NCI-H345 (cell line): ENCODE measurements at places on chromosomes 1 and 21.

- no peak for DNase-seq
Measured at GRCh38 chr1:51433269-51433971, 85.6 kb downstream of the EPS15 start.

DNA sequence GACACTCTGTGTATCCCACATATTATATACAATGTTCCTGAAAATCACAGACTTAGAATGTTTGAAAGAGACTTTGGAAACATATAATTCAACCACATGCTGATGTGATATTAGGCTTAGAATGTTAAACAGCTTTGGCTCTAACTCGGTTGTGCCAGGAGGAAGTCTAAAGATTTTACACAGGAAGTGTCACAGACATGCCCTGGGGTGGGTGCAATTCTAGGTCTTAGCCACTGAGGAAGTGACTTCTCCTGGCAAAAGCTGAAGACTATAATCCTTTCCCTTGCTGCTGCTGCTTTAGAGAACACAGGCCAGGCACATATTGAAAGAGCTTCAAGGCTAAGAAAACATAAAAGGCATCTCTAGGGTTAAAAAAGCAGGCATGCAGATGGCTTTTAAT is 51.0 kb downstream of the RPL5 start:
- DNase-seq: no peak

DNA sequence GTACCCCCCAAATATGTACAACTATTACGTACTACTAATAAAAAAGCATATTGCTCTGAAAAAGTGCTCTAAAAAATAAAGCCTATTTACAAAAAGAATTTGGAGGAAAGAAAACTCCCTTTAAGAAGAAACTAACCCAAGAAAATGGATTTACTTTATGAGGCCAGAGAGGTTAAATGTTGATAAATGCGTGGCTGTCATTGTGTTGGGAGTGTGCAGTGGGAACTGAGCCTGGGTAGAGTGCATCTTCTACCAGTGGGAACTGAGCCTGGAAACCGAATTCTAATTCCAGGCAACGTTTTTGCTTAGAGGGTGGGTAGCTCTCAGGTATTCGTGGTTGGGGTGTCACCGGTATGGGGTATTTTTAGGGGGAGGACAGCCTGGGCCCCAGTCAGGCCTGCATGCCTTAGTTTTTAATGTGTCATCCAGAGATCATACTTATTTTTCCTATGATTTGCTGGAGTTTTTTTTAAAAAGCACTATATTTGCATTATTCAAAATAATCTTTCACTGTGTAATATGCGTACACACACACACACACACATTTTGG is 24.1 kb upstream of the RNF187 start:
- no peak for DNase-seq

DNA sequence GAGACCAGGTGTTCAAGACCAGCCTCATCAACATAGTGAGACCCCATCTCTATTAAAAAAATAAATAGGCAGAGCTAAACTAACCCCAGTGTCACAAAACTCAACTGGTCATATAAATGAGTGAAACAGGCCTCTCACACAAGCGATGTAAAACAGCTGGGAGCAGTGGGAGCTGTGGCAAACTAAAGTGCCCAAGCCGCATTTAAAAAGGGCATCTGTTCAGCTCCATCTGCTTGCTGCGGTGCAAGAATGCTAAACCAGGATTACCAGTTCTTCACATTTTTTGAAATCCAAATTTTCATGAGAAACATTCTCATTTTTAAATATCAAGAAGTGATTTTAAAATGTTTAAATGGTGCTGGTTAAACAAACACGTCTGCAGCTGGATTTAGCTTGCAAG is 50.0 kb upstream of the WNT2B start:
- DNase-seq: no peak

- no peak for DNase-seq
Measured at GRCh38 chr1:223445402-223445801, 52.2 kb downstream of the CCDC185 start.

DNA sequence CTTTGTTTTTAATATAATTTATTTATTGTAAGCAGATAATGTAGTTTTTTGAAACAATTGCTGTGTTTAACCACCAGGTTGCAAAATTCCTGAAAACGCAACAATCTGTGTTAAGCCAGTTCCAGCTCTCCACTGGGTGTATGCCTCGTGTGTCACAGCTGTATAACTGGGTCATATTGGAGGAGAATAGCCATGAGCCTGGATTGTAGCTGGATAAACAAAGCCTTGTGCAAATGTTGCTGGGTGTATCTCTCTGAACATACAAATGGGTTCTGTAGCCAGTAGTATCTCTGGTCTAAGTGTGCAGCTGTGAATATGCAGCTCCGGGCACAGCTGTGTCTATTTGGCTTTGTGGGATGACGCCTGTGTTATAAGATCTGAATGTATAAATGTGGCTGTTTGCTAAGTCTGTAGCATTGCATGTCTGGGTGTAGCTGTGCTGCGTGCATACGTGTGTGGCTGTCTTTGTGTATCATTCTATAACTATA is 2.8 kb downstream of the TCEA3 start:
- DNase-seq: no peak

DNA sequence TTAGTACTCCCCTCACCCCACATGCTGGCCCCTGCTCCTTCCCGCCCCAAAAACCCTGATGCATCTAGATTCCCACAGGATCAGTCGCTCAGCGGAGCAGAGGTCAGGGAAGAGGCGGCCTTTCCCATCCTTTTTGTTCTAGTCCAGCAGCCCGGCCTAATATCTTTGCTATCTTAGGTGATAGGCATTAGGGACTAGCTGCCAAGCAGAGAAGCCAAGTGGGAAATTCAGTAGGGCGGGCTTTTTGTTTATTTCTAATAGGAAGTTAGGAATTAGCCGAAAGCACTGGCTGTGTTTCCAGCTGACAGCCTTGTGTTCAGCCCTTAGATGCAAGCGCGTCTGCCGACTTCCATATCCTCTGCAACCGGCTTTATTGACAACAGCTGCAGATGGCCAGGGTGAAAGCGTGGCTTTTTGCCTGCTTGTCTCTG is 59.0 kb upstream of the BCAR3 start:
- DNase-seq: no peak

DNA sequence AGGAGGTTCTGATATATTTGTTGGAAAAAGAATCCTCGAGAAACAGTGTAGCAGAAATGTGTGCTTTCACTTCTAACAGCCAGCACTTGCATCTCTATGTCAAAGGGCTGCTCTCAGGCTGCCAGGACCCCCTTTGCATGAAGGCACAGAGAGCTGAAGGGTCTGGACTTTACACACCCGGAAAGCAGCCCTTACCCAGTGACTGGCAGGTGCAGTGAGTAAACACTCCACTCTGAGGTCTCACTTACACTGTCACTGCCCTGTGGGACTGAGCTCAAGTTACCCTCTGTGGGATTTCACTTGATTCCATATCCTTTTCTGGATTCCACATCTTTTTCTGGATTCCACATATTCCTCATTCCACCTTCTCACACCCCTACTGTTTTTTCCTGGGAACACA is 40.8 kb upstream of the PPP2R5A start:
- no peak for DNase-seq

- DNase-seq: no peak
Measured at GRCh38 chr1:10704368-10704882, 92.0 kb downstream of the CASZ1 start.

- no peak for DNase-seq
Measured at GRCh38 chr1:56017336-56017735, 562.0 kb downstream of the PLPP3 start.

- DNase-seq: no peak
Measured at GRCh38 chr1:41878495-41878894, 40.2 kb downstream of the HIVEP3 start.

DNA sequence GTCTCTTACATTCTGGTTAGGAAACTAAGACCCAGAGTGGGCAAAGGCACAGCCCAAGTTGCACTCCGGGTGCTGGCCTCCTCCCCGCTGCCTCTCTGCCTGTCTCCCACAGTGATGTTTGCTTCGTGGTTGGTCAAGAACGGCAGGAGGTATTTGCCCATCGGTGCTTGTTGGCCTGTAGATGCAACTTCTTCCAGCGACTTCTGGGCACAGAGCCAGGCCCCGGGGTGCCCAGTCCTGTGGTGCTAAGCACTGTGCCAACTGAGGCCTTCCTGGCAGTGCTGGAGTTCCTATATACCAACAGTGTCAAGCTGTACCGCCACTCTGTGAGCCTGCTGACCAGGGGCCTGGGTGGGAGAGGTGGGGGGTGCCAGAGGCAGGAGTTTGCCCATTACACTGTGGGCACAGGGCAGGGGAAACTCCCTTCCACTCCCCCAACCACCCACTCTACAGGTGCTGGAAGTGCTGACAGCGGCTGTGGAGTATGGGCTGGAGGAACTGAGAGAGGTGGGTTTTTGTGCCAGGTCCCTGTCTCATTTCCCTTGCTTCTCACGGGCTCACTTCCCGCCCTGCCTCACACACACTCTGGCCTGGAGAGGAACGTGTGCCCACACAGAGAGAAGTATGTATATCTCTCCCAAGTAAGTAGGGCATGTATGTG is 1.9 kb downstream of the BTBD19 start:
- DNase-seq: peak; percentile 68

DNA sequence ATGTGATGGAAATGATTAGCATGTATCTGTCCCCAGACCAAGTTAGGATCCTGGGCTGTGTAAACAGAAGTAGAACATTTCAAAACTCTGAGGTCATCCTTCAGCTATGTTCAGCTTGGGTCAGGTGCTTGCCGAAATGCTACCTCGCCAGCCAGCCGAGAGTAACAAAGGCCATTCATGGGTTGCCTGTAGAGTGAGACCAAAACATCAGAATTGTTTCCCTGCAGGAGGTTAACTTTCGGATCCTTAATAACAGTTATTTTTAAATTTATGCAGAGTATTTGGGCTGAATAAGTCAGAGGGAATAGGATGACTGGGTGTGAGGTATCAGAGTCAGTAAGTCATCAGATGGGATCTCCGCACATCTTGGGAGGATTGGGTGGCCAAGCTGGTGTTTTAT is 35.6 kb downstream of the SMYD2 start:
- DNase-seq: peak; percentile 28

- no peak for DNase-seq
Measured at GRCh38 chr1:159921251-159921650, 4.1 kb downstream of the TAGLN2 start.

- DNase-seq: peak; percentile 73
Measured at GRCh38 chr1:40143891-40144575, 17.2 kb upstream of the RLF start.

GRCh38 chr1:157515709-157516108 is 36.6 kb downstream of the FCRL5 start:
- DNase-seq: no peak

DNA sequence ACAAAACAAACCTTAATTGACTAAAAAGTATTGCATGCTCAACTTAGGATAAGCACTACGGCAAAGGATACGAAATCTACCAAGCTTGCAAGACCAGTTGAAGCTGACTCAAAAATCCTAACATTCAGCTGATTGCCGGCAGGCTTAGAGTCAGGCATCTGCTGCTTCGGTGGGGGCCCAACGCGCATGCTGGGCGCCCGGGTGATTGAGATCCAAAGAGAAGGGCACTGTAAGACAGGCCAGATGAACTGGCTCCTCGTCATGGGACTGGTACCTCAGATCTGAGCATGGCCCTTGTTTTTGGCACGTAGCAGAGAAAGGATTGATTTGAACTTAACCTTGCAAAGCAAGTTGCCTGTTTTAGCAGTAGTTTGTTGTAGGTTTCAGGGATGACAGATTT is 86.6 kb downstream of the PRDM2 start:
- DNase-seq: no peak
